RKO (cell line): ENCODE measurements at places on chromosomes 2 and 18.

DNA sequence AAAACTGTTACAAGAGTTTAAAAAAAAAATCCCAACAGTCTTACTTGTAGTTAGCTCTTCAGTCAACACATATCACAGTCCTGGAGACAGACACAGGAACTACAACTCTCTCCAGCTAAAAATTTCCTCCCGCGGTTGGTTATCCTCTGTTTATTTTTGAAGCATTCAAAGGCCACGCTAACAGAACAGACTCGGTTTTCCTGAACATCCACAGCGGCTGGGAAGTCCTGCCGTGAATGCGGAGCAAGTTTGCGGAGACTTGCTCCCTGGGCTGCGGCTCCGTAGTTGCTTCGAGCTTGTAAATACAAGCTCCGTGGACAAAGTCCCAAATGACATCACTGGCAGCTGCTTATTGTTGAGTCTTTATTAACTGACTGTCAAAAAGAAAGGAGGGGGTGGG lies at the start of gene NCKAP5:
TSS of gene NCKAP5 (minus strand) at position 292 of the 400 bp plus-strand sequence. CDS start 50,937 bp downstream, outside the sequence.
- no peak for DNase-seq

DNA sequence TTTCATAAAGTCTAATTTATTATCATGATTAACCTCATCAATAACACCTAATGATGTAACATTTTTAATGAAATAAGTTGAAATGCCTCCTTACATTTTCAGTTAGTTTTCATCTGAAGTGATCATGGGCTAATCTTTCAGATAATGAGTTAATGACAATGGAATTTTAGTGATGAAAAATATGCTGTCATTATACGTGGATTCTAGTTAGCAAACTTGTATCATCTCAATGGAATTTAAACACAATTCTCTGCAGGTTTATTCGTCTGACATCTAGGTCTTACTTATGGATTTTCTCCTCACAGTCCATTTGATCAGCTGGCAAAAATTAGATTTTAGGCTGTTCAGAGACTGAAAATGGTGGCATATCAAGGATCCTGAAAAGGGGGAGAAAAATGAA lies 885.0 kb downstream of the SLC4A3 start:
- no peak for DNase-seq

DNA sequence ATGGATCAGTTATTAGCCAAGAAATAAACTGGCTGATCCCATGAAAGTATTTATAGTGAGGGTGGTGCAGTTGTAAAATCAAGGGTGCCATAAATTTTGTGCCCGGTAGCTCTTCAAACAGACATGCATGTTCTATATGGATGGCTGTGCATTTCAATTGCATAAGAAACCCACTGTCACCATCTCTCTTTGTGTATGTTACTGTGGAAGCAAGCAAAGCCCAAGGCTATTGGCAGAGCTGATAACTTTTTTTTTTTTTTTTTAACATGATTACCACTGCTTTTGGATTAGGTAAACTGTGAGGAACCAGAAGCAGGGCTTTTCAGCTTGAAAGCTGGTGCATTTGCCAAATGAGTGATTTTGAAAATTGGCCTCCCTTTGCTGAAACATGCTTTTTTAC lies 332.6 kb downstream of the SOX11 start:
- no peak for DNase-seq

GRCh38 chr2:202429164-202429980 lies 53.2 kb downstream of the BMPR2 start:
- DNase-seq = no peak

GRCh38 chr18:31819106-31819924 lies 58.6 kb upstream of the SLC25A52 start:
- peak; percentile 74 for DNase-seq

DNA sequence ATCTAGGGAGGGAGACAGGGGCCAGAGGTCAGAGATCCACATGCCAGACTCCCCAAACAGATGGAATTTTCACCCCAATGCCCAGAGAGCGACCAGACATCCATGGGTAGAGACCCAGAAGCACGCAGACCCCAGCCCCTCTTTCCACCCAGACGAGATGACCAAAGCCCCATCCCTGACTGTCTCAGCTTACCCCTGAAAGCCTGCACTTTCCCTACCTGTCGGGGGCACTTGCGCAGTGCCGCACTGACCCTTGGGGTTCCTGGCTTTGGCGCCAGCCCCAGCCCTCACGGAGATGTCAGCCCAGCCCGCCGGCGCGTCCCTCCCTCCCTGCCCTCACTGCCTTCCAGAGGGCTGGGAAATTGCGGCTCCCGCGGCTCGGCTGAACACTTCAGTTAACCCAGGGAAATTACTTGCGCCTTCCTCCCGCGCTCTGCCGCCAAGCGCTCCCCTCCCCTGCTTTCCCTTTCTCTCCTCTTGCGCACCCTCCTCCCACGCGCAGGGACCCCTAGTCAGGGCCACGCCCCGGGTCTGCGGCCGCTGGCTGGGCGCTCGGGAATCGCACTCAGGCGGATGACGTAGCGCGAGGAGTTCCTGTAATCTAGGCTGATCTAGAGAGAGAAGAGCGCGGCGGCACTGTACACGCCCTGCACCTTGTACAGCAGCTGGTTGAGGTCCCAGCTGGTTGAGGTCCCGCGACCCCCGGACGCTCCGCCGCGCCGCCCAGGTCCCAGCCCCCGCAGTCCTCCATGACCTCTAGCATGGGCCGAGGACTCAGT lies 12.0 kb downstream of the ALPG start:
- DNase-seq = no peak

DNA sequence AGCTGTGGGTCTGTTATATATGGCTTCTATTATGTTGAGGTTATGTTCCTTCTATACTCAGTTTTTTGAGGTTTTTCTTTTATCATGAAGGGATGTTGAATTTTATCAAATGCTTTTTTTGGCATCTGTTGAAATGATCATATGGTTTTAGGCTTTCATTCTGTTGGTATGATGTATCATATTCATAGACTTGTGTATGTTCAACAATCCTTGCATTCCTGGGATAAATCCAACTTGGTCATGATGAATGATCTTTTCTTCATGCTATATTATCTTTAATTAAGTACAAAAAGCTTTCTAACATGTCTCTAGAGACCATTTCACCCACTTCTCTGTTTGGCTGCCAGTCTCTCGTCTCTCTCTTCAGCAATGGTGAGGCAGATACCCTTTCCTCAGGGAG lies 54.2 kb downstream of the MDH1 start:
- no peak for DNase-seq

- DNase-seq = no peak
These were observed 28.1 kb downstream of the EPAS1 start for GRCh38 chr2:46325182-46325928.

GRCh38 chr2:237743561-237744269 lies 54.9 kb upstream of the RBM44 start:
- no peak for DNase-seq

- DNase-seq = no peak
These were observed 39.1 kb downstream of the FN1 start for GRCh38 chr2:215396595-215397313.

- DNase-seq = no peak
These were observed at the start of gene CDC42EP3 for GRCh38 chr2:37671009-37671815. Gene CDC42EP3 (minus strand): TSS chr2:37671642. CDS start chr2:37646587, 25,055 bp downstream.

- no peak for DNase-seq
These were observed 3.5 kb upstream of the NAGK start for GRCh38 chr2:71064754-71065621.

GRCh38 chr2:239927424-239927981 lies 97.6 kb downstream of the NDUFA10 start:
- DNase-seq = peak; percentile 92

DNA sequence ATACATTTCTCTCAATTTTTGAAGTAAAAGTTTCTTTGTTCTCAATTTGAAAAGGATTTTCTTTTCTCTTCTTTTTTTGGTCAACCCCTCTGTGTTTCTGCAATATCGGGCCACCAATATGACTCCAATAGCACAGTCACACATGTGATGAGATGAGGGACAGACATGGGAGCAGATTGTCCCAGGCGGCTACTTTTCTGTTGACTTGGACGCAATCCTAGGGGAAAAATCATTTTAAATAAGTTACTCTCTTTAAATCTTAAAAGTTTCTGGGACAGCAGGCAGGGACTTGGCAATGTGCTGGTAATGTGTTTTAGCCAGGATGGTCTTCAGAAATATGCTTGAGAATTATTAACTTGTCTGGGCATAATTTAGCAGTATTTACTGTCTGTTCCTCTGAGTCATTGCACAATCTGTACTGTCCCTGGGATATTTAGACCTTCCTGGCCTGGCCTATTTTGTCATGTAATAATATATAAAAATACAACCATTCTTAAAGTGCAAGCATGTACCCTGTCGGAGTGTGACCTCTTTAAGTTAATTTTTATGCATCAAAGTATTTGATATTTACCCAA lies 388.5 kb upstream of the FANCL start:
- no peak for DNase-seq

- DNase-seq = no peak
These were observed 846.9 kb upstream of the ACVR2A start for GRCh38 chr2:146997945-146998344.

DNA sequence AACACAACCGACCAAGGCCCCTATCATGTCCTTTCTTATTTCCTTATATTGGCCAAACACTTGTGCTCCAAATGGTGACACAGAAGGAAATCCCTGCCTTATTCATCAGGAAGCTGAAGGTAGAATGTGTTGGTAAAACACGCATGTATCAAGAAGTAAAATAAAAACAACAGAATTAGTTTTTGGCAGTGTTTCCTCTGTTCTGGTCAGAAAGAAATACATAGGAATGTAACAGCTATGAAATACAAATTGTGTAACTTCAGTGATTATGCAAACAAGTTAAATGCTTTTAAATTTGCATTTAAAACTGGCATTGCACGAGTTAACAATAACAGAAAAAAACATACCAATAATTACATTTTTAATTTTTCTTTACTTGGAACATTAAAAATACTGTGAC lies 19.3 kb downstream of the ST6GAL2 start:
- DNase-seq = no peak

- DNase-seq = no peak
These were observed 69.0 kb upstream of the C2orf15 start for GRCh38 chr2:99072551-99072950.

DNA sequence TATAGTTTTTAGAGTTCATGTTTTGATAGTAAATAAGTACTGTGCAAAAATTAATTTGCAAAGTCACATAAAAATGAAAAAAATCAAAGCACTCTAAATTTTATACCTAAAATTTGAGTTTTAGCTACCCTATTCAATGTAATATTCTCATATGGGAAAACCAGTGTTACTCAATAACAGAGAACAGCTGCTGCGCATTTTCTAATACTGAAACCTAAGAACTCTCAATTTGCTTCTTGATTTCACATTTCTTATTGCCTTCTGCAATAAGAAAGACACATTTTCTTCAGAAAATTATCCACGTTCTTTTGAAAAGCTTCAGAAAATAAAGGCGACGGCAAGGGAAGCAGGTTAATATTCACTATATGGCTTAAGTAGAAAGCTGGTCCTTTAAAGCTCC lies 199.1 kb upstream of the CCDC150 start:
- DNase-seq = no peak

DNA sequence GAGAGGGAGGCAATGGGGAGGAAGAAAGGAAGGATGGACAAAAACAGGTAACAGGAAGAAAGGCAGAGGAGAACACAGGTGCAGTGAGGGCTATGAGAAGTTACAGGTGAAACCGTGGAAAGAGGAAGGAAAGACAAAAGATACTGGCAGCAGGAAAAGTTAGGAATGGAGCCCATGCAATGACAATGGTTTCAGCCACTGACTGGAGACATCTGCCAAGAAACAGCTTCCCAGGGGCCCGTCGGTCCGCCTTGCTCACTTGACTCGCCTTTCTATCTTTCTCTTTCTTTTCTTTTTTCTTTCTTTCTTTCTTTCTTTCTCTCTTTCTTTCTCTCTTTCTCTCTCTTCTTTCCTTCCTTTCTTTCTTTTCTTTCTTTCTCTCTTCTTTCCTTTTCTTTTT lies 37.5 kb downstream of the ST8SIA5 start:
- no peak for DNase-seq

DNA sequence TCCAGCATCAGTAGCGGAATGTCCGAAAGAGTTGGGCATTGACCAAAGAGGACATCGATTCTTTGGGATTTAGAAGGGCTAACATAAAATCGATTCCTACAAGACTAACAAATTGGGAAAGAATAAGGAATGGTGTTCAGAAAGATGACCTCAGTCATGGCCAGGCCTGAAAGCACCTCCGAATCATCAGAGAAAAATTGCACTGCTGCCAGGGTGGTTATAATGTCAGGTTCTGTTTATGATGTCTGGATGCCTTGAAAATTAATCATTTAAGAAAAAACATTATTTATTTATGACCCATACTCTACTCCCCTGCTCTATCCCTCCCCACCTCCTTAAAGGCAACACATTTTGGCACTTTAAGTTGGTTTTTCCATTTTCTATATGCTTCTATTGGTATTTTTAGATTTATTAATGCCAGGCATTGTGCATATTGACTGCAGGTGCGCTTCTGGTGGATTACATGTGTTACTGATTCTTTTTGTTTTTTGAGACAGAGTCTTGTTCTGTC lies 104.7 kb downstream of the MYCN start:
- no peak for DNase-seq

- peak; percentile 73 for DNase-seq
These were observed 687 bp downstream of the CTDP1 start for GRCh38 chr18:79680100-79680879.

- DNase-seq = no peak
These were observed 457.2 kb upstream of the TRIB2 start for GRCh38 chr2:12259493-12259892.

GRCh38 chr2:44740678-44741077 lies 200.8 kb upstream of the SIX3 start:
- DNase-seq = no peak

- DNase-seq = no peak
These were observed 359.6 kb downstream of the MEIS1 start for GRCh38 chr2:66794551-66794950.

- no peak for DNase-seq
These were observed 1185.6 kb upstream of the CELF4 start for GRCh38 chr18:38751211-38751610.

GRCh38 chr2:88458633-88459032 lies 6.1 kb upstream of the FOXI3 start:
- no peak for DNase-seq

GRCh38 chr2:202037086-202037485 lies 3.4 kb downstream of the FZD7 start:
- no peak for DNase-seq

DNA sequence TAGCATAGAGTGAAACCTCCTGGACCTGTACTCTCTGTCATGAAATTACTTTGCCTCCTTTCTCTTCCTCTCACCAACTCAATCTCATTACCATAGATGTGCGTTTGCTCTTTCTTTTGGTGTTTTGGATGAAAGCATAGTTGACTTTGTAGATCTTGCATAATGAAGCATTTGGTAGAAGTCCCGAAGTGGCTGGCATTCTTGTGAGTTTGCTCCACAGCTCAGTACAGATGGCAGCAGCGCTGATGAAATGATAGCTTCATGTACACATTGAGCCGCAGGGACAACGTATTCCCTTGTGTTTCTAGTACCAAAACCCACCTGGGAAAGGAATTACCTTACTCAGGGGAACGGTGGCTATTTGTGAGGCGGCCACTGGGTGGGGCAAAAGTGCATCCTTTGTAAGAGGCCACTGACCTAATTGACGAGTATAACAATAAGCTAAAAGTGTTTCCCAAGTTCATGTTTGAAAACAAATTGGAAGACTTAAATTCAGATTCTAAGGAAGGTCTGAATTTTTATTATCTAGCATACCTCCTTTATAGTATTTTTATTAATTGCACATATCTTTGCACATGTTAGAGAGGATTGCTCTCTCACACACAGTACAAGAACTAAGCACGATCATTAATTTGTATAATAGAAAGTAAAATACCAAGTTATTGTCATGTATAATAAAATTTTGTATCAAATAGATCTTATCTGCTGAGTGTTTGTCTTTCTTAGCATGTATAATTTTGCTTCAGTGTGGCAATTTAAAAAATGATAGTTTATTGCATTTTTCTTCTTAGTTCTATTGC lies 25.4 kb upstream of the CDH7 start:
- peak; percentile 41 for DNase-seq
